Lower leg skin (tissue), 4 donors: ENCODE measurements at places on chromosomes 4 and X. TPM values are rescaled to one million over a fixed set of nuclear protein-coding genes. Genes with fewer than 3 reads are reported as not detected.

- DNase-seq = no peak
Observed at GRCh38 chr4:1752284-1753041, 31.1 kb downstream of the TACC3 start.

GRCh38 chrX:10387011-10387410 is 230.2 kb downstream of the CLCN4 start:
- DNase-seq = no peak

GRCh38 chrX:33106737-33107136 is 104.6 kb downstream of the DMD start:
- no peak for DNase-seq

DNA sequence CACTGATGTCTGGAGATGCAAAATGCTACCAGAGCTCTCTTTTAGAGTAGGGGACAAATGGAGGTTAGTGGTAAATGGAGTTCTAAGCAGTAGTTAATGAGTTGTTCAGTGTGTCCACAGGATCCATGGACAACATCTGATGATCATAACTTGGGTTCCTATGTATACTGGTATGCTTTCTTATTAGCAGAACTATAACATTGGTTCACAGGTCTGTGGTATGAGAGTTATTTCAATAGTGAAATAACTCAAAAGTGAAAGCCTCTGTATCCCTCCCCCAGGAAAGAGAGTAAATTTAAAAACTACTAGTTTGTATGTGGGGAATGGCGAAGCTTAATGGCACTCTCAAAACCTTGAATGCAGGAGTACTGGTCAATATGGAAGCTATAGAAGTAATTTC is 363.5 kb upstream of the EMCN start:
- DNase-seq = no peak

Gene CT45A1
- total RNA-seq = not detected

GRCh38 chrX:138875472-138875871 is 164.0 kb upstream of the FGF13 start:
- DNase-seq = no peak

DNA sequence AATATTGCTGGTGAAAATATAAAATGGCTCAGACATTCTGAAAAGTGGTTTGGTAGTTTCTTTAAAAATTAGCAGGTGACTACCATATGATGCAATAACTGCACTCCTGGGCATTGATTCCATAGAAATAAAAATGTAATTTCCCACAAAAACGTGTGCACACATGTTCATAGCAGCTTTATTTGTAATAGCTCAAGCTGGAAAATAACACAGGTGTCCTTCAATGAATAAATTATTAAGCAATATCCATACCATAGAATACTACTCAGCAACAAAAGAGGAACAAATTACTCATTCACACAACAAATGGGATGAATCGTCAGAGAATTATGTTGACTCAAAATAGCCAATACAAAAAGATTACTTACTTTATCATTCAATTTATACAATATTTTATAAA is 893.7 kb upstream of the SLIT2 start:
- no peak for DNase-seq

- no peak for DNase-seq
Observed at GRCh38 chr4:75848891-75849290, 53.4 kb downstream of the PPEF2 start.

Gene WWC2
- 11.2 TPM for total RNA-seq

Gene L1CAM
- total RNA-seq = 12.9 TPM

GRCh38 chr4:11719879-11720278 is 291.2 kb upstream of the HS3ST1 start:
- DNase-seq = no peak

Gene PLXNB3
- 11.9 TPM for total RNA-seq

DNA sequence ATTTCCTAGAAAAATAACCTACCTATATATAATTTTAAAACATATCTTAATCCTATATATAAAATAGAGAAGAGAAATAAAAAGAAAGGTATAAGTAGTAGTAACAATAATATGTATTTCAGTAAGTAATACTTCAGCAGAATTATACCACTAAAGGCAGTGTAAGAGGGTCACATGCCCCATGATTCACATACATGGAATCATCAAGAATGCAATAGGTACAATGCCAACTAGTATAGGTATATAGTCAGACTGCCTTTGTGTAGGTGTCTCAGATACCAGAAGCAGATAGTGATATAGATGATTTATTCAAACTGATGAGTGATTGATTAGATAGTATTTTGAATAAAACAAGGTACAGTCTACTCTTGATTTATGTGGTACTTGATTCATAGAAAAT is 9.4 kb downstream of the AIMP1 start:
- DNase-seq = no peak

- DNase-seq = no peak
Observed at GRCh38 chr4:19575924-19576323, 675.8 kb upstream of the SLIT2 start.
